ENCODE measurements at places on chromosomes 1 and 21.
A peak's percentile ranks its signal among the peaks of the same experiment; 100 is the strongest.

DNA sequence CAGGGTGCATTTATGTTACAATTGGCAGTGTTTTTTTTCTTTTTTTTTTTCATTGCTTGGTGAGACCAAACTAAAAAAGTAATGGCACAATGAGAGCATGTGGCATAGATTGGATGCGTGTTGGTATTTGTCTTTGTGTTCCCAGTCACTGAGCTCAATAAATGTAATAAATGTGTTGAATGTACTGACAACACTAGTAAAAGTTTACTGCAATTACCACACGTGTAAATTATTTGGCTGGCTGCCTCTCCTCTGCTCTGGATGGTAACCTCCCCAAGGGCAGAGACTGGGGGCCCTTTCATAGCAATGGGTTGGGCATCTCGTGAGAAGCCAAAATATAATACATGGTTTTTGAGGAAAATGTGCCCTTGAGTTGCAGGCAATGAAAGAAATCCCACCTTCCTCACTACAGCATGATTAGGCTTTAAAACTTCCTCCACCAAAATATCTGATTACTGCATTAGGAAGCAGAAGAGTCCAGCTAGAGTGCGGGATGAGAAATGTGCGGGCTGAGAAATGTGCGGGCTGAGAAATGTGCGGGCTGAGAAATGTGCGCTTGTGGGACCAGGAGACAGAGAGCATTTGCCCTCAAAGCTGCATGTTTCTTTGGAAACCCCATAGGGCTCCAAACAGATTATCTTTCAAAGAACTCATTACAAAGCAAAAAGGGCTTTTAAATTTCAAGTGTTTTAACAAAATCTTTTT lies 58.5 kb downstream of the CDC7 start:
- DNase-seq: no peak

- DNase-seq: peak; percentile 14
Observed at GRCh38 chr1:165075725-165076370, 280.7 kb downstream of the LMX1A start.

GRCh38 chr1:156643778-156644092 lies 1.8 kb downstream of the BCAN start:
- DNase-seq: no peak

DNA sequence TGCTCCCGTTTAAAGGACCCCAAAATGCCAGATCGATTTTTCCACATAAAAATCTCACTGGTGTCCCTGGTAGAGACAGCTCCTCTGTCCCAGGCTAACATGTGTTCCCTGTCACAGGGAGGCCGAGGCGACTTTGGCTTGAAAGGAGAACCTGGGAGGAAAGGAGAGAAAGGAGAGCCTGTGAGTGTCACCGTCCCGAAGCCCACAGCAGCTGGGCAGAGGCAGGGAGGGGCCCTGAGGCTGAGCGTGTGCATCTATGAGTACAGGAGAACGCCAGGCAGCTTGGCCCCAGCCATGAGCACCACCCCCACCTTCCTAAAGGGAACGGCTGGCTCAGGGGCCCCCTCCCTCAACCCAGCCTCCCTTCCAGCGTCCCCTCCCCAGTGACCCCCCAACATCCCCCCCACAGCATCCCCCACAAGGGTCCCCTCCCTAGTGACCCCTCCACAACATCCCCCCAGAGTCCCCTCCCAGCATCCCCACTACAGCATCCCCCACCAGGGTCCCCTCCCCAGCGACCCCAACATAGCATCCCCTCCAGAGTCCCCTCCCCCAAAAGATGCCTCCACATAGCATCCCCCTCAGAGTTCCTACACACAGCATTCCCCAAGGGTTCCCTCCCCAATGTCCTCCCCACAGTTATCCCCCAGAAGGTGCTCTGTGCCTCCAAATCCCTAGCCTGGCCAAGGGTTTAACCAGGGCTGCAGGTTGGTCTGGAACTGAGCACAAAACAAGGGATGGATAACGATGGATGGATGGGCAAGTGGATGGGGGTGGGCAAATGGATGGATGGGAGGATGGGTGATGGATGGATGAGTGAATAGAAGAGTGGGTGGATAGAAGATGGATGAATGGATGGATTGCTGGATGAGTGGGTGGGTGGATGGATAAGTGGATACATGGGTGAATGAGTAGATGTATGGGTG lies 25.1 kb downstream of the COL6A2 start:
- no peak for DNase-seq

GRCh38 chr21:36909901-36910561 lies 56.4 kb downstream of the HLCS start:
- peak; percentile 97 for DNase-seq

GRCh38 chr1:90204780-90205179 lies 209.9 kb downstream of the ZNF326 start:
- no peak for DNase-seq

DNA sequence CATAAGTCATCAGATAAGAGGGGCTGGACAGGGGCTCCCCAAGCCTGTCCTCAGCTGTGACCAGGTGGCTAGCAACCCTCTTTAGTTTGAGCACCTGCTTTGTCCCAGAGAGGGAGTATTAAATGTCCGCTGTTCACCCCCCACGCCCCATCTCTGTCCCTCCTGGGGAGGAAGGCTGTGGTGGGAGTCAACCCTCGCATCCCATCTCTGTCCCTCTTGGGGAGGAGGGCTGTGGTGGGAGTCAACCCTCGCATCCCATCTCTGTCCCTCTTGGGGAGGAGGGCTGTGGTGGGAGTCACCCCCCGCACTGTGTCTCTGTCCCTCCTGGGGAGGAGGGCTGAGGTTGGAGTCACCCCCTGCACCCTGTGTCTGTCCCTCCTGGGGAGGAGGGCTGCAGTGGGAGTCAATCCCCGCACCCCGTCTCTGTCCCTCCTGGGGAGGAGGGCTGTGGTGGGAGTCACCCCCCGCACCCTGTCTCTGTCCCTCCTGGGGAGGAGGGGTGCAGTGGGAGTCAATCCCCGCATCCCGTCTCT lies 72.6 kb upstream of the ABCG1 start:
- DNase-seq: no peak

DNA sequence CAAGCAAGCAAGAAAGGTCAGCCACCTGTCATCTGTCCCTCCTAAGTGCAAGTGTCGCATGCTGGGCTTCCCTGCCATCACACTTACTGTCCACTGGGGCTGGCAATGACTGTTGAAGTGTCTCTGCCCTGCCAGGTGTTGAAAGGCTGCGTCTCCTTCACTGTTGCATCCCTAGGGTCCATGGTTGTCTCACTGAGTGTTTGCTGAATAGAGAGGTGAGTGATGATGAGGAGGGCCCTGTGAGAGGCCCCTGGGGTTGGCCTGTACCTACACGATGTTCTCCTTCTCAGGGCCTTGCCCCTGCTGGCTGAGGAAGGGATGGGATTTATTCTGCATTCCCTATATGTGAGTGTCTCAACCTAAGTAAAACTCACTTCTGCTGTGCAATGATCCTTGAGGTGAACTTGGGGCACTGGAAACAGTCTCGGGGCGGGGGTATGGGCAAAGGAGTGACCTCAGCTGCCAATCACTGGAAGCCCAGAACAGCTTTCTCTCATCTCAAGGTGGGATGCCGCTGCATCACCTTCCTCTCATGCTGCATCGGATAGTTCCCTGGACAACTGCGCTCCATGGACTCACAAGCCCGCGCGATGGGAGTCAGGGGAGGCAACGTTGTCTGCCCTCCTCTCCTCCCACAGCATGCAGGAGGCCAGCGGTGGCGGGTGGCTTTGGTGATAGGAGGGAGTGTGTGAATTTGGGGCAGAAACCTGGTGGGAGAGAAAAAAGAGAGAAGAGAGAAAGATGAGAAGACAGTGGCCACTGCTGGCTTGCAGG lies 35.8 kb upstream of the SOX13 start:
- no peak for DNase-seq

GRCh38 chr1:20115479-20115878 lies 3.9 kb downstream of the PLA2G2D start:
- DNase-seq: no peak

- DNase-seq: no peak
Observed at GRCh38 chr1:116991171-116991845, 10.3 kb upstream of the CD101 start.

DNA sequence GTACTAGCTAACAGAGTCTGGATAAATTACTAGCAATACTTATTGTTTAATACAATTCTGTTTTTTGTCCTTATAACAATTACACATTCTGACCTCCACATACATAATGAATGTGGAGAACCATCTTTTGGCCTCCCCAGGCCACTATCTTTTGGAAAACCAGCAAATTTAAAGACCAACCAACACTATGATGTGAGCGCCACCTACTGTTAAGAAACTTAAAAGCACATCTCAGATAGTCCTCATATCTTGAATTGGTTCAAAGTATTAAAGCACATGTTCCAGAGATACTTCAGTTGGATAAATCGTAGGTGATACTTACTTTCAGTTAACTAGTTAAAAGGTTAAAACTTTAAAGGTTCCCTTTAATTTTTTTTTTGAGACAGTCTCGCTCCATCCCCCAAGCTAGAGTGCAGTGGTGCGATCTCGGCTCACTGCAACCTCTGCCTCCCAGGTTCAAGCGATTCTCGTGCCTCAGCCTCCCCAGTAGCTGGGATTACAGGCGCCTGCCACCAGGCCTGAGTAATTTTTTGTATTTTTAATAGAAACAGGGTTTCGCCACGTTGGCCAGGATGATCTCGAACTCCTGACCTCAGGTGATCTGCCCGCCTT lies 29.3 kb upstream of the USP1 start:
- peak; percentile 60 for DNase-seq

GRCh38 chr1:172781513-172782140 lies 122.7 kb downstream of the FASLG start:
- peak; percentile 17 for DNase-seq

Measured in EL (cell line).